ENCODE measurements at places on chromosomes 4 and X.
A peak's percentile ranks its signal among the peaks of the same experiment; 100 is the strongest.

DNA sequence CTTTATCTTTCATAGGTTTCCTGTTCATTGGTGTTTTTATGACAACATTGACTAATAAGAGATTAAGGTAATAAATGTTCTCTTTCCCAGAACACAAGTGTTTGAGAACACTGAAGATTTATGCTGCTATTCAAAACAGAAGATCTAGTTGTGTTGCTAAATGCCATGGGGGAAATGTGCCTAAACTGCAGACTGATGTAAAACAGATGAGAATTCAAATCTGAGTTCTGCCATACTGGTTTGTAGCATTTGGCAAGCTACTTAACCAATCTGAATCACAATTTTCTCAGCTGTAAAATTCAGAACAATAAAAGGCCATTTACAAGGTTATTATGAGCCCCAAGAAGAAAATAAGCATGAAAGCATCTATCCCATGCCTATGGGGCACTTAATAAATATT is 2.3 kb downstream of the SLC10A6 start:
- H3K27me3 ChIP-seq = no peaks in the 10 kb centered on the region
- no peak overlapping the region for H3K4me3 ChIP-seq
- H3K27ac ChIP-seq = no peak overlapping the region
- H3K36me3 ChIP-seq = no peaks in the 10 kb centered on the region

- no peak for DNase-seq
- H3K27me3 ChIP-seq = no peaks in the 10 kb centered on the region
- H3K36me3 ChIP-seq = no peaks in the 10 kb centered on the region
- no peak overlapping the region for H3K27ac ChIP-seq
- no peak overlapping the region for H3K4me3 ChIP-seq
These were observed 1461.1 kb downstream of the TECRL start for GRCh38 chr4:62948108-62948507.

DNA sequence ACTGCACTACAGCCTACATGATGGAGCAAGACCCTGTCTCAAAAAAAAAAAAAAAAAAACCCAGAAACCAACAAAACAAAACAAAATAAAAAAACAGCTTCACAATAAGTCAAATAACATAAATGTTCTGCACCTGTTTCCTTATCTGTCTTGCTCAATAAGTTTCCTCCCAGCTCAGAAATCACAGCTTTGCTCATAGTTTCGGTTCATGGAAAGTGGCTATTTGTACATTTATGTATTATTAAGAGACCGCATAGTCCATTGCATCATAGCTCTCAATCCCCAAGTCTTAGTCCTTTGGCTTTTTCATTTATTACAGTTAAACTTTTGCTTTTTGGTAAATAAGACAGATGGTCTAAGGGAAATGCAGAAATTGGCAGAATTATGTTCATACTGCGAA is 24.4 kb upstream of the CFAP299 start:
- no peak for DNase-seq
- H3K36me3 ChIP-seq = no peaks in the 10 kb centered on the region
- no peaks in the 10 kb centered on the region for H3K27me3 ChIP-seq
- no peak overlapping the region for H3K27ac ChIP-seq
- H3K4me1 ChIP-seq = peaks cover 21% of the 10 kb centered on the region
- H3K4me3 ChIP-seq = no peak overlapping the region

GRCh38 chrX:148915474-148915873 is 415.1 kb downstream of the AFF2 start:
- DNase-seq = no peak
- H3K4me3 ChIP-seq = no peak overlapping the region
- H3K36me3 ChIP-seq = no peaks in the 10 kb centered on the region
- H3K4me1 ChIP-seq = no peaks in the 10 kb centered on the region
- H3K27ac ChIP-seq = no peak overlapping the region

GRCh38 chrX:48966796-48967579 is 4.7 kb downstream of the KCND1 start:
- H3K36me3 ChIP-seq = no peaks in the 10 kb centered on the region
- no peak overlapping the region for H3K27ac ChIP-seq
- peaks cover 5% of the 10 kb centered on the region for H3K4me1 ChIP-seq
- H3K27me3 ChIP-seq = no peaks in the 10 kb centered on the region
- H3K4me3 ChIP-seq = no peak overlapping the region
- no peak for DNase-seq

- H3K27me3 ChIP-seq = no peaks in the 10 kb centered on the region
- DNase-seq = no peak
- no peak overlapping the region for H3K27ac ChIP-seq
- no peak overlapping the region for H3K4me3 ChIP-seq
- peaks cover 12% of the 10 kb centered on the region for H3K4me1 ChIP-seq
- no peaks in the 10 kb centered on the region for H3K36me3 ChIP-seq
These were observed 26.5 kb downstream of the RASSF6 start for GRCh38 chr4:73593631-73594241.

DNA sequence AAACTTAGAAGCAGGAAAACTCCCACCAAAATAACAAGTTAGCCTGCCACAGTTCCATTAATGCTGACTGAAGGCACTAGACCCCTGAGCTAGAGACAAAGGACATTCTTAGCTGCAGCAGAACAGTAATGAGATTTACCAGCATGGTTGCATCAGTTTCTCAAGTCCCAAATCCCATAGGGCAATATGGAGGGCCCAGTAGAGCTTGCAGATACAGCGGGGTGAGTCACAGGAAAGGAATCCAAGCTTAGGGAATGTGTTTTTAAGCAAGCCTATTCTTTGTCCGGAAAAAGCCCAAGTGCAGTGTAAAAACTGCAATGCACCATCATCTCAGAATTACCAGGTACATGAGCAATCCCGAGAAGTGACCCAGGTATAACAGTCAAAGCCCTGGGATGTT is 51.3 kb upstream of the EXOC1L start:
- H3K27ac ChIP-seq = no peak overlapping the region
- H3K36me3 ChIP-seq = no peaks in the 10 kb centered on the region
- no peaks in the 10 kb centered on the region for H3K27me3 ChIP-seq
- H3K4me3 ChIP-seq = no peak overlapping the region
- H3K4me1 ChIP-seq = no peaks in the 10 kb centered on the region

- no peaks in the 10 kb centered on the region for H3K4me1 ChIP-seq
- no peaks in the 10 kb centered on the region for H3K36me3 ChIP-seq
These were observed 72.2 kb upstream of the VBP1 start for GRCh38 chrX:155143959-155144548.

DNA sequence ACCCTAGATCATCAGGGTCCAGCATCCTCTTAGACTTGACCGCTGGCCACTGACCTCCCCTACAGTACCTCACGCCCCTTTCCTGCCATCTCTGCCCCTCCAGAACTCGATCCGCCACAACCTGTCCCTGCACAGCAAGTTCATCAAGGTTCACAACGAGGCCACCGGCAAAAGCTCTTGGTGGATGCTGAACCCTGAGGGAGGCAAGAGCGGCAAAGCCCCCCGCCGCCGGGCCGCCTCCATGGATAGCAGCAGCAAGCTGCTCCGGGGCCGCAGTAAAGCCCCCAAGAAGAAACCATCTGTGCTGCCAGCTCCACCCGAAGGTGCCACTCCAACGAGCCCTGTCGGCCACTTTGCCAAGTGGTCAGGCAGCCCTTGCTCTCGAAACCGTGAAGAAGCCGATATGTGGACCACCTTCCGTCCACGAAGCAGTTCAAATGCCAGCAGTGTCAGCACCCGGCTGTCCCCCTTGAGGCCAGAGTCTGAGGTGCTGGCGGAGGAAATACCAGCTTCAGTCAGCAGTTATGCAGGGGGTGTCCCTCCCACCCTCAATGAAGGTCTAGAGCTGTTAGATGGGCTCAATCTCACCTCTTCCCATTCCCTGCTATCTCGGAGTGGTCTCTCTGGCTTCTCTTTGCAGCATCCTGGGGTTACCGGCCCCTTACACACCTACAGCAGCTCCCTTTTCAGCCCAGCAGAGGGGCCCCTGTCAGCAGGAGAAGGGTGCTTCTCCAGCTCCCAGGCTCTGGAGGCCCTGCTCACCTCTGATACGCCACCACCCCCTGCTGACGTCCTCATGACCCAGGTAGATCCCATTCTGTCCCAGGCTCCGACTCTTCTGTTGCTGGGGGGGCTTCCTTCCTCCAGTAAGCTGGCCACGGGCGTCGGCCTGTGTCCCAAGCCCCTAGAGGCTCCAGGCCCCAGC is 5.2 kb downstream of the FOXO4 start:
- H3K4me3 ChIP-seq = no peak overlapping the region
- H3K27me3 ChIP-seq = no peaks in the 10 kb centered on the region
- H3K27ac ChIP-seq = no peak overlapping the region
- H3K36me3 ChIP-seq = no peaks in the 10 kb centered on the region
- no peak for DNase-seq
- peaks cover 22% of the 10 kb centered on the region for H3K4me1 ChIP-seq

GRCh38 chr4:14196131-14196530 is 568.6 kb upstream of the BOD1L1 start:
- H3K27me3 ChIP-seq = no peaks in the 10 kb centered on the region
- H3K36me3 ChIP-seq = no peaks in the 10 kb centered on the region
- no peaks in the 10 kb centered on the region for H3K4me1 ChIP-seq
- no peak overlapping the region for H3K27ac ChIP-seq

- H3K27me3 ChIP-seq = no peaks in the 10 kb centered on the region
- H3K36me3 ChIP-seq = no peaks in the 10 kb centered on the region
- H3K4me3 ChIP-seq = no peak overlapping the region
- DNase-seq = no peak
- H3K4me1 ChIP-seq = no peaks in the 10 kb centered on the region
These were observed 81.1 kb upstream of the SH3RF1 start for GRCh38 chr4:169351872-169352271.

- peak within 1 kb of the TSS; percentile 34 for H3K4me3 ChIP-seq
- no peaks in the 10 kb centered on the region for H3K4me1 ChIP-seq
- H3K36me3 ChIP-seq = no peaks in the 10 kb centered on the region
- no peaks in the 10 kb centered on the region for H3K27me3 ChIP-seq
- DNase-seq = no peak
These were observed at the start of the genes DNAAF6 and NUP62CL for GRCh38 chrX:107205770-107206696. DNAAF6 (plus strand) TSS chrX:107206611; CDS start chrX:107212876, 6,265 bp downstream. NUP62CL (minus strand) TSS chrX:107206433; CDS start chrX:107175146, 31,287 bp downstream.

DNA sequence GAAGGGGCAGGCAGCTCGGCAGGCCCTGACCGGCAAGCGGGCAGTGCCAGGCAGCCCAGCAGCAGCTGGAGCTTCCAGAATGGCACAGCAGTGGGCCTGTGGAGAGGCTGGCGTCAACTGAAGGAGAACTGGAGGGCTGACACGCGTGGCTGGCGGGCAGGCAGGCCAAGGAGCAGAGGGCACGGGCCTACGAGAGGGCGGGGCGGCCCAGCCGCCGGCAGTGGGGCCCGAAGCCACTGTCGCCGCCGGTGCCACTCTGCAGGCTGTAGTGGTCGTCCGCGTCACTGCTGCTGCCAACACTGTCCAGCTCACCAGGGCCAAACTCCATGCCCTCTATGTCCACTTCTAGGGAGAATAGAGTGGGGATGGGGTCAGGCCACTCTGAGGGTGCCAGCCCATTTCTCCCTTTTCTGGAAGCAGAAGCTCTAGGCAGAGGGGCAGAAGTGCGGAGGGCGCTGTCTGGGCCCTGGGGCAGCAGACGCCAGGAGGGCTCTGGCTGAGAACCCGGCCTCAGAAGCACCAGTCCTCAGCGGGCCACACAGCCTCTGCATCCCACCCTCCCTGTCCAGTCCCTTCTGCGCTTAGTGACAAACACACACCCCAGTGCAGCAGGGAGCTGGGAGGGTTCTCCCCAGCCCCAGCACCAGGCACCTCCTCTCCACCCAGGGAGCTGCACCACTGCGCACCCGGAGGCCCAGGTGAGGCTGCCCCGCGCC is 8.6 kb upstream of the HAUS3 start:
- no peaks in the 10 kb centered on the region for H3K27me3 ChIP-seq
- no peak overlapping the region for H3K27ac ChIP-seq
- peak; percentile 49 for DNase-seq
- H3K4me1 ChIP-seq = peaks cover 8% of the 10 kb centered on the region
- peaks cover 77% of the 10 kb centered on the region for H3K36me3 ChIP-seq
- no peak overlapping the region for H3K4me3 ChIP-seq

- DNase-seq = no peak
- H3K27me3 ChIP-seq = no peaks in the 10 kb centered on the region
- H3K4me3 ChIP-seq = no peak overlapping the region
These were observed 245.8 kb upstream of the GK2 start for GRCh38 chr4:79653871-79654270.

GRCh38 chrX:45329217-45329616 is 128.5 kb upstream of the DIPK2B start:
- no peak overlapping the region for H3K27ac ChIP-seq
- no peaks in the 10 kb centered on the region for H3K4me1 ChIP-seq
- H3K36me3 ChIP-seq = no peaks in the 10 kb centered on the region
- H3K4me3 ChIP-seq = no peak overlapping the region
- no peaks in the 10 kb centered on the region for H3K27me3 ChIP-seq

DNA sequence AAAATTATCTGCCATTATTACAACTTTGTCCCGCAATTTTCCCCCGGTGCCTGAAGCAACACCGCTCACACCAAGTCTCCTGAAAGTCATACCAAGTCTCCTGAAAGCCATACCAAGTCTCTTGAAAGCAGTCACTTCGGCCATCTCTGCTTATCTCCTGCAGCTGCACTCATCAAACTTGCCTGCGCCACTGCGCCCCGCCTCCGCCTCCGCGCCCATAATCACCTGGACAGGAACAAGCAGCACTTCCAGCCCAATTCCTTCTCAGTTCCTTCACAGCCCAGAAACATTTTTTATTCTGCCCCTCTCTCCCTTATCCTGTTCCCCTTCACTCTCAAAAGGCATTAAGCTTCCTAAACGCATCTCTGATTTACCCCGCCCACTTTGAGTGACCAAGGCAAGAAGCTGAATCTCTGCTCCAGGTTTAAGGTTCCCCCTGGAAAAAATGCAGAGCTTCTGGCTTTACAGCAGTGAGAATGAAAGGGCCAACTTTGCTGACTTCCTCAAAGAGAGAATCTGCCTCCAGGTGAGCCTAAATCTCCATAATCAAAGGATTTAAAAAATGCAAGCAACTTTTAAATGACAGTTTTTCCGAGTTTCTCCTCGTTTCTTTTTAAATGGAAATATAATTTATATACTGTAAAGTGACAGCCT is 7.7 kb downstream of the GPR50 start:
- no peak for DNase-seq
- H3K4me3 ChIP-seq = no peak overlapping the region
- no peak overlapping the region for H3K27ac ChIP-seq
- H3K36me3 ChIP-seq = no peaks in the 10 kb centered on the region

- H3K4me3 ChIP-seq = no peak overlapping the region
- H3K27me3 ChIP-seq = no peaks in the 10 kb centered on the region
- no peak for DNase-seq
- H3K4me1 ChIP-seq = no peaks in the 10 kb centered on the region
- H3K36me3 ChIP-seq = no peaks in the 10 kb centered on the region
- H3K27ac ChIP-seq = no peak overlapping the region
These were observed 28.8 kb upstream of the GRIA3 start for GRCh38 chrX:123155327-123155726.

DNA sequence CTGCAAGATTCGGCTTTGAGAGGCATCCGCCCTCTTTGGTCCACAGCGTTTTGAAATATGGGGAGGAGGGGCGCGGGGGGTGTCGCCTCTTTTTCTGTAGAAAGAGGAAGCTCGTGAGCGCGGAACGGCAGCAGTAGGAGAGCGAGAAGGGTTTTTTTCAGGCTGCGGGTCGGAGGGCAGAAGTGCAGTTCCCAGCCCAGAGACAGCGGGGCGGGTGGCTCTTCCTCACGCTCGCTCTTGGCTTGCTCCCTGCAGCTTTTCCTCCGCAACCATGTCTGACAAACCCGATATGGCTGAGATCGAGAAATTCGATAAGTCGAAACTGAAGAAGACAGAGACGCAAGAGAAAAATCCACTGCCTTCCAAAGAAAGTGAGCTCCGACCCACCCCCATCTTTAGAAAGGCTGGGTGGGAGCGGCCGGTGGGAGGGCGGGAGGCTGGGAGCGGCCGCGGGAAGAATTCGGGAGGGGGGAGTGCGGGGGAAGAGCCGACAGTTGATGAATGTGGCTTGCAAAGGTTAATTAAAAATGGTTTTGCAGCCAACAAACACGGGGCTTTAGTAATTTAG is 1.2 kb downstream of the TMSB4X start:
- H3K27me3 ChIP-seq = peaks cover 3% of the 10 kb centered on the region
- no peak for DNase-seq
- peak overlapping the region; percentile 91 for H3K27ac ChIP-seq

Measured in sigmoid colon (tissue), 7 donors.